Activated CD4-positive, alpha-beta T cell treated with anti-CD3 and anti-CD28 coated beads, Interleukin-2, amount 50 U/mL, for 16 hours (primary cell): ENCODE measurements at places on chromosomes 1 and 21.

- DNase-seq = peak; percentile 43
Observed at GRCh38 chr1:25922056-25922970, 16.1 kb upstream of the STMN1 start.

- no peak for DNase-seq
Observed at GRCh38 chr1:220123889-220124288, 30.0 kb downstream of the IARS2 start.

DNA sequence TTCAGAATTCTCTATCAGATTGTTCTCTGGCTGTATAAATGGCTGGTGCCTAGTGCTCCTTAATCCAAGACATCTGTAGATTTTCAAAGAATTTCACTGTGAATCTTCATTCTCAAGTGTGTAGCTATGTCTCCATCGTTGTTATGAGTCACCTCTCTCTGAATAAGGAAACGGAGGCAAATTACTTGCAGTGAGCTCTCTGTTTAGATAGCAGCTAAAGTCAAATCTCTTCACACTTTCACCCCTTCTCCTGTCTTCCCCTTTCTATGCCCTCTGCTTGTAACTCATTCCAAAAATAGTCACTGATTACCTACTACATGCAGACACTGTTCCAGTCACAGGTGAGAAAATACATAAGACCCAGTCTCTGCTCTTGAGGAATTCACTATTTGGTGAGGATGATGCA lies 39.7 kb downstream of the CHML start:
- peak; percentile 20 for DNase-seq

GRCh38 chr21:42520628-42521253 lies 7.1 kb downstream of the SLC37A1 start:
- no peak for DNase-seq

DNA sequence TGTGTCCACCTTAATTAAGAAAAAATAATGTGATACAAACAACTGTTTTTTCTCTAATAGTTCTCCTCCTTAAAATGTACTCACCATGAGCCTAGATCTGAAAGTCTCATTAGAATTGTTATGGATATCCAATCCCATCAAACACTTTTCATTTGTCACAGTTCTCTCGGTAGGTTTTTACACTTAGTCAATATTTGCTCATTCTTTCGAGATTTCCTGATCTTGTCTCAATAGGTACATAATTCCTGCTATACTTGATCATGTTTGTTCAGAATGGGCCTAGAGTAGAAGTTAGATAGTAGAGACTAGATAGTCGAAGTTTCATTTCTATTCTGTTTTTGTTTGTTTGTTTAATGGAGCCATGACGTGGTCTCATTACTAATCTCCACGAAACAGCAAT lies 2005.7 kb downstream of the NCAM2 start:
- no peak for DNase-seq

- DNase-seq = no peak
Observed at GRCh38 chr1:30474818-30475200, 248.6 kb downstream of the MATN1 start.

DNA sequence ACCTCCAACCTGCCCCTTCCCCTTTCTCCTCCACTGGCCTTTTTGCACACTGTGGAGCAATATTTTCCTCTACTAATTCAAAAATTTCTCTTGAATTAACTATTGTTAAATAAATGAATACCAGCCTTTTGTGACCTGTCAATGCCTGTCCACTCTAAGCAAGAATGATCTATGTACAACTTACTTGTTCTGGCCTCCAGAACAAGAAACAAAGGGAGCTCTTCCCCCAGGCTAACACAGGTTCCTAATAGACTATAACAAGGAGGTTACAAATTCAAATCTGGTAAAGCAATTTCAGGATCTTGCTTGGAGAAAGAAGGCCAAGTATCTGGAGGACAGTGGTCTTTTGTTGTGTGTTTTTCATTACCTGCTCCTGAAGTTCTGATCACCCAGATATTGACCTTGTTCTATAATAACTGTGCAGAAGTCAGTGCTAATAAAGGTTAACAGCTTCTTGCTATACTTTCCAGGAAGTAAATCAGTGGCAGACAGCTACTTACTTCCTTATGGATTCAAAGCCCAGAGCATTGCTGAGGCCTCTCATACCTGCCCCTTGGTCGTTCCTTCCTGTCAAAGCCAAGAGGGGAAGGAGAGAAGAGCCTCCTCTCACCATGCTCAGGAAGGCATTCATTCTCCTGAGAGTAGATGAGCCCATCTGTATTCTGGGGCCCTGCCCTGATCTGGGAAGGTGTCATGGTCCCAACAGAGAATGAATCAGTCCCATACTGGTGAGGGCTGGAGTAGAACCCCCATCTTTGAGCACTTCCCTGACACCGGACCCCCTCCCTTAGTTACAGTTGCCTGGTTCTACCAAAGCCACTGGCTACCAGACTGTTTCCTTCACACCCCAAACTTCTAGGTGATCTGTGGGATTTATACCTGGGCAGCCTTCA lies 56.8 kb downstream of the DESI2 start:
- no peak for DNase-seq

DNA sequence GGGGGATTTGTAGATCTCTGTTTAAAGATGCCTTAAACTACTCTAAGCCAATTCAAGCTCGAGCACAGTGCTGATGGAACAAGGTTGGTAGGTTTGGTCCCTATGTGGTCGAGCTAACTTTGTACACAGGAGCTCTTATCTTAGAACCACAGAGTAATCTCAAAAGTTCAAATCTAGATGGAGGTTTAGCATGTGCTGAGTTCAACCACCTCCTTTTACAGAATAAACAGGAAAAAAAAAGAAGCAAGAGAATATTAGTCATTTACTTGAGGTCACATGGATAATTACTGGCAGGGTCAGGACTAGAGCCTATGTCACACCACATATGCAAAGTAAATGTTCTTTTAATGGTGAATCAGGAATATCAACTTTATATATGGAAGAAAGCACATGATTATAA lies 86.2 kb downstream of the DTL start:
- DNase-seq = peak; percentile 28

DNA sequence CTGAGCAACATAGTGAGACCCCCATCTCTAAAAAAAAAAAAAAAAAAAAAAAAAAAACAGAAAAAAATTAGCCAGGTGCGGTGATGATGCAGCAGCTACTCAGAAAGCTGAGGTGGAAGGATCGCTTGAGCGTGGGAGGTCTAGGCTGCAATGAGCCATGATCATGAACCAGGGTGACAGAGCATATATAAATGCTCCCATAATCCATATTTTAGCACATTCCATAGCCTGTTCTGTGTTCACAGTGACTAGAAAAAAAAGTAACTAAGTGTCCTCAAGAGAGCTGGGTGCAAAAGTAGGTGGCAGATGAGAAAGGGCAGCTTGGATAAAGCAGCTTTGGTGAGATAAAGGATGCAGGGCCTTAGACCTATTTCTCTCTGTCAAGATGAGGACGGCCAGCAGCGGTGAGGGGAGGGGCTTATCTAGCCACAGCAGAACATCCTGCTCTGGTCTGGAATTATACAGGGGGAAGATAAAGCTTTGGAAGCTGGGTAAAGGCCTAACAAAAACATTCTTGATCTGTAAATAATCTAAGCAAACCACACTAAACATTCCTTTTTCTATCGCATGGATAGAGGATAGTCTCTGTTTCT lies 205.3 kb downstream of the DAB1 start:
- no peak for DNase-seq

- peak; percentile 59 for DNase-seq
Observed at GRCh38 chr1:31745096-31745945, 18.8 kb downstream of the ADGRB2 start.

GRCh38 chr1:85078903-85079302 lies 30.6 kb upstream of the MCOLN3 start:
- DNase-seq = no peak

DNA sequence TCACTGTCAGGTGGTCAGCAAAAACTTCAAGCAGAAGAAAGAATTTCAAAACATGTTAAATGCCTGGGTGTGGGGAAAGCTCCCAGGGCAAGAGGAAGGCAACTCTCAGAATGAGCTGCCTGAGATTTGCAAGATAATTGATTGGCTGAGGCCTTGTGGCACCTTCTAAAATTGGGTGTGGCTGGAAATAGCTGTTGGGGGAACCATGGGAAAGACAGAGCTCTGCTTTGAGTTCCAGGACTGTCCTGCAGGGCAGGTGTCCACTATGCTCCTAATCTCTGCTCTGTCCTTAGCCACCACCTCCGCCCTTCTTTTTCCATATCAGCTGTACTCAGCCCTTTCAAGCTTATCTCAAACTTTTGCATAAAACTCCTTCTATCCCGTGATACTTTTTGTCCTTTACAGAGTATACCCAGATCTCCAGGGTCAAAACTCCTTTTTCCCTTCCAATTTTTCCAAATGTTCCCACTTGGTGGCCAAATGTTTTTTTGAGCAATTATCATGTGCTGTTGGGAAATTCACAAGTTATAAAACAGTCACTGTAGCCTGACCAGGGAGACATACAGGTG lies 23.8 kb upstream of the PPP2R5A start:
- no peak for DNase-seq

DNA sequence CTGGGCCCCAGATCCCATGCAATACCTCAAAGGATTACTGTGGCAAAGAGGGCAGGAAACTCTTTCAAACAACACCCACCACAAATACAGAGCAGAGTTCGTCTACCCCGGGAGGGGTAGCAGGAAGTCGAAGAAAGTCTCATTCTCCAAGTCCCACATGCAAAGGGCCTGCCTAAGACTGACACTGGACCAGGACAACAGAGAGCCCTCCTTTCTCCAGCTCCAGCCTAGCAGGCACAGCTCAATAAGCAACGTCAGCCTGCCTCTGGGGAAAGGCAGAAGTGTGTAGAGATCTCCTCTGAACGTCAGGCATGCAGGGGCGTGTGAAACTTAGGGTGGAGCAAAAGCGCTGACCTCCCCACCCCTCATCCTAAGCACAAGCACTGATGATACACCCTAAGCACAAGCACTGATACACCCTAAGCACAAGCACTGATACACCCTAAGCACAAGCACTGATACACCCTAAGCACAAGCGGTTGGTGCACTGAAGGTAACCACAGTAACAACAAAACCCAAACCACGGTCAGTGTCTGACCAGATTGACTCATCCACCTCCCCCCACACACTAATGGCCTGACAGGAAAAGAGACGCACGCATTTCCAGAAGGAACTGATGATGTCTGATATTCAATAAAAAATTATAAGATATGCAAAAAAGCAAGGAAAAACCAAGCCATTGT lies 1.3 kb downstream of the KRTAP12-3 start:
- DNase-seq = no peak

- no peak for DNase-seq
Observed at GRCh38 chr1:231566496-231566895, 38.0 kb downstream of the TSNAX start.

DNA sequence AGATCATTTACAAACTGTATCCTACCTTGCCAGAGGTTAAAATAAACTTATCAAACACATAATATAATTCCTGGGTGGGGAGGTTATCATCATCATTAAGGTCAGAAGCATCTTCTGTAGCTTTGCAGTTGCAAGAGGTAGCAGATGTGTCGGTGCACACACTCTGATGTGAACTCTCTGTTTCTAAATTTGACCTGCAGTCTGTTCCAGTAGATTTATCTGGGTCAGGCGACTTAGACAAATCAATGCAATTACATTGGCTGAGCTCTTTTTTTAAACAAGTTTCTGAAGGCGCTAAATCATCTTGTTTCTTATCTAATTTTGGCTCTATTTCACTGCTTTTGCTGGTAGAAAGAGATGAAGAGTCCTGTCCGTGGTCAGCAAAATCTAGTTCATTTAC lies 70.4 kb downstream of the PRPF38A start:
- no peak for DNase-seq

GRCh38 chr1:59279645-59280044 lies 17.2 kb upstream of the FGGY start:
- no peak for DNase-seq

GRCh38 chr1:30450818-30451233 lies 272.6 kb downstream of the MATN1 start:
- no peak for DNase-seq

GRCh38 chr1:52385376-52385775 lies 18.8 kb downstream of the ORC1 start:
- DNase-seq = no peak

DNA sequence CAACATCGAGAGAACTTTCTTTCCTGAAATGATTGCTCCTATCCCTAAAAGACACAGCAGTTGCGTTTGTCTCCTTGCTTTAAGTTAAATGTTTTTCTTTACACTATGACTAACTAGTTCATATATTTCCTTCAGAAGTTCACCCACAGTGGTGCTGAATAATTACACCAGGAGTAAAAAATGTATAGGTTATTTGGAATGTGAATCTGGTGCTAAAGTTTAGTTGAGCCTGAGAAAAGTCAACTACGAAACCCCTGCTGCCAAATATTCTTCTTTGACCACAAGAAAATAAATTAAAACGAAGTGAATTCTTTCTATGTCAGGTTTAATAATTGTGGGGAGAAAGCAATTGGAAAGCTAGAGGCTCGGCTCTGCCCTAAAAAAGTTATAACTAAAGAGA lies 52.8 kb downstream of the C4BPA start:
- DNase-seq = no peak

DNA sequence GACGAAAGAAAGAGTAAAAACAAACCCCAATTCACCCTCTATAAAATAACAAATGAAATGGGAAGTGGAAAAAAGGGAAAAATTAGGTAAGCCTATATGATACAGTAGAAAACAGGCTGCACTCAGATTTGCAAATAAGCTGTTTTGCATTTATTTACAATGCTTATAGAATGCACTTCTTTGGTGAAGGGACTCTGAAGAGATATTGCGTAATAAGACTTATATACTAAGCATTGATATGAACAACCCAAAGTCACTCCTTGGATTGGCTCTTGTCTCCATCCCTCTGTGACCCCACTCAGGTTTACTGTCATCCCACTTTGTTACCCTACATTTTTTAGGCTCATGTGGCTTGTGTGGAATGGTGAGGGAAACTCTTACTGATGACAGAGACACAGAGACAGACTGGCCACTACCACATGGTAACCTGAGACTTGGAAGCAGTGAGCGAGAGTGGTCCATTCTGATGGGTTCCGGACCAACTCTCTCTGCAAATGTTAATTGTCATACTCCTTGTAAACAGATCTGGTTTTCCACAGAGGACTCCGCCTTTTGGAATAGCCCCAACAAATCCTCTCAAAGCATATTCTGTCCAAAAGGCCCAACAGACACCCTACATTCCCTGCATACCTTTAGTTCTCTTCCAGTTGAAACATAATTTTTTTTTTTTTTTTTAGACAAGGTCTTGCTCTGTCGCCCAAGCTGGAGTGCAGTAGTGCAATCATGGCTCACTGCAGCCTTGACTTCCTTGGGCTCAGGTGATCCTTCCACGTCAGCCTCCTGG lies 11.0 kb downstream of the GSTM5 start:
- no peak for DNase-seq

DNA sequence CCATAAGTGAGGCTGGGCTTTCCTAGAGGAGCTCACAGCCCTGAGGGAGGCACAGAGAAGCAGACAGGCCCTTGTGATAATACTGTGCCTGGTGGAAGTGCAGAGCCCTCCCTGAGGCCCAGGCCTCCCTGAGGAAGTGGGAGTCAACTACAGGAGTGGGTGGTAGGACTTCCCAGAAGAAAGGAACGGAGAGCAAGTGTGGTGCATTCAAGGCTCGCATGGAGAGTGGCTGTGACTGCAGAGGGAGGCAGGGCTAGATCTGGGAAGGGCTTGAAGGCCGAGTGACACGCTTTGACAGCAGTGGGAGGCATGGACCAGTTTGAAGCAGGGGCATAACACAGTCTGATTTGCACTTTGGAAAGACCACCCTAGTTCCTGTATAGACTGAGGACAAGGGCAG lies 37.3 kb downstream of the AZIN2 start:
- no peak for DNase-seq

GRCh38 chr1:40704817-40705733 lies 13.6 kb downstream of the NFYC start:
- DNase-seq = no peak
